Caudate nucleus (tissue), 63 donors: ENCODE measurements at places on chromosomes 1 and 21.

DNA sequence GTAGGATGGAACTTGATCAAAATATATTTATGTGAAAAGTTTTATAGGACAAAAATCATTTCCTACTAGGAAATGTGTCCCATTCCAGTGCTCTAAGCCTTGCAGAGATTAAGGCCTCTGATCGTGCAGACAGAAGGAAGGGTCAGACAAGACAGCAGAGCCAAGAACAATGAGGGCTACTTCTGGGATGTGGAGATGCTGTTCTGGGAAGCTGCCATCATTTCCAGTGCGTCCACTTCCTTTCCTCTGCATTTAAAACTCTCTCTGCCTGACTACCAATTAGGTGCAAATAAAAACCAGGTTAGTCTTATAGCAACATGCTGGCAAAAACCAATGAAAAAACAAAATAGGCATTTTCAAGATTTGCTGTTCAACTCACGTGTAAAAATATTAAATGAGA lies 36.1 kb downstream of the BEND5 start:
- no peak for DNase-seq

- DNase-seq, result no peak
Measured at GRCh38 chr1:11918799-11919519, 7.3 kb downstream of the KIAA2013 start.

GRCh38 chr1:197920067-197920396 lies 2.9 kb downstream of the LHX9 start:
- DNase-seq, result no peak

- DNase-seq, result no peak
Measured at GRCh38 chr1:60169206-60169605, 95.6 kb upstream of the C1orf87 start.

GRCh38 chr1:200909757-200910239 lies 15.1 kb downstream of the INAVA start:
- DNase-seq, result no peak
